ENCODE measurements at places on chromosomes 5 and 9.

DNA sequence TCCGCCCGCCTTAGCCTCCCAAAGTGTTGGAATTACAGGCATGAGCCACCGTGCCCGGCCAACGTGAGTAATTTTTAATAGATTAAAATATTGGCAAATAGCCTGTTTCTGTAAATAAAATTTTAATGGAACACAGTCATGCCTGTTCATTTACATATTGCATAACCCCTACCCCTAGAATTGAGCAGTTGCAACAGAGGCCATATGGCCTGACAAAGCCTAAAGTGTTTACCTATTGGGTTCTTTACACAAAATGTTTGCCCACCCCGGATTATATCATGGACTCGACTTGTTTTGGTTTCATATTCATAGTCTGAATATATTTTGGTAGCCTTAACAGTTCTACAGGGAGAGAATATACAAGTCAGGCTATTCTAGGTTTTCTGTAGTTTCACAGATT is 5.3 kb downstream of the NSA2 start:
- DNase-seq, result no peak

DNA sequence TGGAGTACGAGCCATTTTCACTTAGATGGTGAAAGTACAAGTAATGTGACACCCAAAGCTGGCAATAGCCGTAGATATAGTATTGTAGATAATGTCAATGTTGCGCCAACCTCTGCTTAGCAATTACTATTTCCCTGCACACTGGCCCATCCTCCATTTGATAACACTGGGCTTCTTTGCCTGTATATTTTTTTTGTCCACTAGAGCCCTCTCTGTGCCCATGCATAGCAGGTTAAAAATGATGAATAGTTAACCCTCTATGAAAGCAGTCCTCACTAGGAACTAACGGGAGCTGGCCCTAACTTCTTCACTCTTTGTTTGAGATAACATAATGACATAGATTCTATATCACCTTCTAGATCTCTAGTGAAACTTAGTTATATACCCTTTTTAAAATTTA is 416.8 kb downstream of the TUSC1 start:
- no peak for DNase-seq

DNA sequence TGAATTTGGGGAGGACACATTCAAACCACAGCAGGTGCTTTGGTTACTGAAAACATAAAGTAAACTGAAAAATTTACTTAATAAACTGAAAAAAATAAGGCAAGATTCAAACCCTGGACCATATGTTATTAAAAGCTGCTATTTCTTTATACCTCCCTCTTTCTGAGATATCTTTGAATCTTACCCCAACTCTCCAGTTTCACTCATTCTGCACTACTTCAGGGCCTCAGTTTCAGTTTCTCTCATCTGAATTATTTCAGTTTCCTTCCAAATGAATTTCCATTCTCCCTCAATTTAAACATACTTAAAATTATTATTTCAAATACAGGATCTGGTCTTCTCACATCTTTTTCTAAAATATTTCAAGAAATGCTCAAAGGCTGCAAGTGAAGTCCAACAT is 4.9 kb upstream of the OXCT1 start:
- no peak for DNase-seq

- DNase-seq, result no peak
Measured at GRCh38 chr5:140075371-140075770, 32.3 kb upstream of the NRG2 start.

- no peak for DNase-seq
Measured at GRCh38 chr9:123997665-123998277, 13.8 kb upstream of the LHX2 start.

DNA sequence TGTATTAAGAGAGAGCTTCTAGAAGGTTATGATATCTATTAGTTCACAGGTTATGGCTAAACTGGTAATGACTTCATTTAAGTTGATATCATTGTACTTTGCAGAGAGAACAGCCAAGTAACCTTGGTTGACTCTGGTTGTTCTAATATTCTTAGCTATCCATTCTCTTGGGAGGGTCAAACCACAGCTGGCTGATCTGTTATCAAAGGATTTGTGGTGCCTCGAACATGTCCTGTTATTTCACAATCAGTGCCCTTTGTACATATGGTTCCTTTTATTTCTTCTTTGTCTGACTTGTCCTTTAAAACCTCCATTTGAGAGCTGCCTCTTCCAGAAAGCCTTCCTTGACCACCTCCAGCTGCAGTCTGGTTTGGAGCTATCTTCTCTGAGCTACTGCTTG is 61.7 kb downstream of the PDE8B start:
- no peak for DNase-seq

GRCh38 chr9:87286506-87286905 is 211.2 kb upstream of the DAPK1 start:
- no peak for DNase-seq

GRCh38 chr9:128138001-128138400 is 10.5 kb upstream of the PTGES2 start:
- DNase-seq, result no peak

- DNase-seq, result no peak
Measured at GRCh38 chr5:34621277-34622097, 34.6 kb upstream of the RAI14 start.

DNA sequence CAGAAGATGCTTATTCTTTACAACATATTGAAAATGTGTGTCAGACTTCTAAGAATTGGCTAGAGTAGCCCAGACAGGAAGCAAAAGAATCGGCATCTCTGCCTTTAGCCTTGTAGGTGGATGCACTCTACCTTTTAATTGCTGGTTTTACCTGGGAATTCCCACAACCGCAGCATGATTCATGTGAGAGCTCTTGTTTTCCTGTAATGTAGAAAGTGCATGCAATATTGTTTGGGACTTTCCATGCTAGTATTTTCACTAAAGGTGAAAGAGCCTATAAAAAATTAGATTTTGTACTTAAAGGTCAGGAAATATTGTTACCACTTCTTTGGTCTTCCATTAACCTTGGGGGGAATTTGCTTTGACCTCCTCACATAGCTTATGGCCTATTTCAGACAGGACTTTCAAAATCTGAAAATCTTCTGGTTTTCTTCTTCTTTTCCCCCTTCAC is 89.8 kb downstream of the NTRK2 start:
- no peak for DNase-seq

GRCh38 chr9:91247278-91247677 is 114.4 kb downstream of the AUH start:
- no peak for DNase-seq

DNA sequence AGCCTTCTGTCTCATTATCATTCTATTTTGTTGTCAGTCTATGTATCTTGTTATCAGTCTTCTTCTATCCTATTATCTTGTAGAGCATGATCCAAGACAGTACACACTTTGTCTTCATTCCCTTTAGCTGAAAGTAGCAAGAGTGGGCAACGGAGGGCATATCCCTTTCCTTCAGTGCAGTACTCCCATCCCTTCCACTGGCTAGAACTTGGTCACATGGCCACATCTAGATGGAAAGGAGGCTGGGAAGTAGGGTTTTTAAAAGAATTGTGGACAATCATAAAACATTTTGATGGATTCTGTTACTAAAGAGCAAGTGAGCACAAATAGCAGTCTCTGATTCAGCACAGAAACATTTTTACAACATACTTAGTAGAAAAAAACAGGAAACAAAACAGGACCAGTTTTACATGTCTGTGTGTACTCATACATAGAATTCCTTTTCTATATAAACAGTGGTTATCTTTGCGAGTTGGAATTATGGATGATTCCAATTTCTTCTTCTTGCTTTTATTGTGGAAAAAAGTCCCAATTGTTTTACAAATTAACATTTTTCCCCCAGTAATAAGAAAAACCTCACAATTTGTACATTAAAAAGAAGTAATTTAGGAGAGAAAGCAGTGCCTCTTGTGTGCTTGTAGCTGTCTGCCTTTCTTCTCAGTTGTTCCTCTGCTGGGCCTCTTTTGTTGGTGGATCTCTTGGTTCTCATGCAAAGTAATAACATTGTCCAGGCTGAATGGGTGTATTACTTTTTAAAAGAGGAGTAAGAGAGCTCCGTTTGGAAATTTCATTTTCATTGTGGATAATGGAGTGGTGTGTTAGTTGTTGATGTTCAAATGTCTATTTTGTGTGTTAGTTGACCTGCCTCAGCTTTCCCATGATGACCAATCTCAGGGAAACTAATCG is 410.9 kb upstream of the TRPC7 start:
- DNase-seq, result no peak

GRCh38 chr5:160260881-160261815 is 31.8 kb downstream of the FABP6 start:
- DNase-seq, result no peak

GRCh38 chr5:67306965-67307607 is 110.5 kb upstream of the CD180 start:
- no peak for DNase-seq

Measured in activated gamma-delta T cell treated with anti-CD3 and anti-CD28 coated beads, Interleukin-2, amount 50 U/mL, for 16 hours (primary cell).